Kidney capillary endothelial cell (primary cell): ENCODE measurements at places on chromosomes 12 and 14.
A peak's percentile ranks its signal among the peaks of the same experiment; 100 is the strongest.

DNA sequence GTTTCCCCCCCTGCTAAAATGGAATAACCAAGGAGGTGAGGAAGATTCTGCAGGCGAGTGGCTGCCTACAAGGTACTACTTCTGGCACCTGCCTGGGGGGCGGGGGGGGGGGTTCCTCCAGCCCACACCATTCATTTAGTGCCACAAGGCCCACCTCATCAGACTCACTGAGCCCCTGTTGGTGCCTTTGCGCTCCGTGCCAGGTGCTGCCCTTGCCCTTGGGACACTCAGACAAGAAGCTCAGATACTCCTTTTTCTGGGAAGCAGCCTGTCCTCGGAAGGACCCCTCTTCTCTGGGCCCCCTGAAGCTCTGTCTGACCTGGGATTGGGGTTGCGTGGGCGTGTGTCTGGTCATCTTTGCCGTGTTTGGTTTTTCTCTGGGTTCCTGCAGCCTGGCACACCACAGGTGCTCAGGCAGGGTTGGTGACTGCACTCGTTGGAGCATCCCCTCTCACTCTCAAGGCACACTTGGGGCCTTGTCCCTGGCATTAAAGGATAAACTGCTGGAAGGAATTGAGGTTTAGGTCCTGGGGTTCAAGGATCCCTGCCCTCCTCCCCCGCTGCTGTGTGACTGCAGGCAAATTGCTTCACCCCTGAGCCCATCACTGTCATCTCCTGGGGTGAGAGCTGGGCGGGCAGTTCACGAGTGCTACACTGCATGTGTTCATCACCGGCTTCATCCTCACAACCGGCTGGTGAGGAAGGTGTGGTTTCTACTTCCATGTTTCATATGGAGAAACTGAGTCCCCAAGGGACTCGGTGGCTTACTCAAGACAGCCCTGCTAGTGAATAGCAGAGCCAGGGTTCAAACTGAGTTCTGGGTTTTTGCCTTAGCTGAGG lies 16.9 kb downstream of the FAM222A start:
- no peak for DNase-seq

GRCh38 chr14:105421723-105422615 lies 2.3 kb downstream of the MTA1 start:
- DNase-seq = no peak

DNA sequence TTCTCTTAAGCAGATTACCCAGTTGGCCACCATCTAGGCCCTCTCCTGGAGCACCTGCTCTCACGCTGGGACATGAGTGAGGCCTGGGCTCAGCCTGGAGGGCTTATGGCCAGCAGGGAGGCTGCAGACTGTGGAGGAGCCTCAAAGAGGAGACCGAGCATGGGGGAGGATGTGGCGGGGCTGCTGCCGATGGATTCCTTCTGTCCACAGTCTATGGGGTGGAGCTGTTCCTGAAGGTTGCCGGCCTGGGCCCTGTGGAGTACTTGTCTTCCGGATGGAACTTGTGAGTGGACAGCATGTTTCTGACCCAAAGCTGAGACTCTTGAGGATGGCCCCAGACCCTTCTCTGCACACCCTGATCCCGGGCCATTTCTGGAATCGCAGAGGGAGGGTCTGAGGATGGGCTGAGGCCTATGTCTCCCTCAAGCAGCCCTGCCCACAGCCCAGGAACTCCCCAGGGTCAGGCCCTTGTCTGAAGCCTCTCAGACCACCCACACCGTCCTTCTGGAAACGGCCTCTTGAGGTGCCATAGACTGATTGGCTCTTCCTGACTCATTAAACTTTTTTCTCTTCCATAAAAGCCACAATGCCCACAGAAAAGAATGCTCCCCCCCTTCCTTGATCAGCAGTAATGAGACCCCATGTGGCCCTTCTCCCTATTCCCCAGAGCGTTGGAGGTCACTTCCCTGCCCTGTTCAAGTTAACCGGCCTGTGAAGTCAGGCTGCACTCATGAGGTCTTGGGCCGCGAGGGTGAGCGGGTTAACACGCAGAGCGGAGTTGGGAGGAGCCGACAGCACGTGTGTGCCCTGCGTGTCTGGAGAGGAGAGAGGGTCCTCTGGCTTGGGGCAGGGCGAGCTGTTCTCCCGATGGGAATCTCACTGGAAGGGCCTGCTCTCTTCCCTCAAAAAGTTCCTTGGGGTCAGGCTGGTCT lies 49.0 kb downstream of the SLC8B1 start:
- DNase-seq = no peak

DNA sequence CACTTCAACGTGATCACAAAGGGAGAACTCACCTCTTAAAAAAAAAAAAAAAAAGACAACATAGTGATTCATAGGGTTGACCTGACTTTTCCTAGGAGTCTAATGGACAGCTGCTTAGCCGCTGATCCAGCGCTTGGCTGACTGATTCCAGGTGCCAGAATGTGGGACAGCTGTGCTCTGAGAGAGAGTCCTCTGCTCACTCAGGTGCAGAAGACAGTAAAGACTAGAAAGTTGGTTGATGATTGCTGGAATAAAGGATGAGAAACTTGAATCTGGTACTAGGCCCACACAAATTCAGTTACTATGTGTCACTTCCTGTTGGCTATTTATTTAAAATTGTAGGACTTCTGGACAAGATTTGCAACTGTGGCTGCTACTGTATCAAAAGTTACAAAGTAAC lies 229.4 kb downstream of the CHST11 start:
- peak; percentile 24 for DNase-seq

- no peak for DNase-seq
Observed at GRCh38 chr12:2453076-2453760, 341.6 kb upstream of the FKBP4 start.

DNA sequence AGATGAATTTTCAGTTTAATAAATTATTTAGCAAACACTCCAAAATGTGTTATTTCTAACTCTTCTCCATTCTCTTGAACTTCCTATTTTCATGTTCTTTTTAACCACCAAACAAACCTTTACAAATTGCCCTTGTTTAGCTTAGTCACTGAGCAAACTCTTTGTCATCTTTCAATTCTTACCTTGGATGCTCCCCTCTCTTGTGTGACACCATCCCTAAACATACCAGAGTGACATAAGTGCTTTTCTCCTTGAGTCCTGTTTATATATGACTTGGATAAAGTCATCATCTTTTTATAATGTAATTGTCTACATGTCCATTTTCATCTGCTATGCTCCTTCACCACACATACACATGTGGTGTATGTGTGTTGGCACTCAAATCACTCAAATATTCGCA lies 3.4 kb upstream of the TMEM19 start:
- DNase-seq = no peak

- no peak for DNase-seq
Observed at GRCh38 chr12:49294804-49295081, 204 bp upstream of the PRPH start.

DNA sequence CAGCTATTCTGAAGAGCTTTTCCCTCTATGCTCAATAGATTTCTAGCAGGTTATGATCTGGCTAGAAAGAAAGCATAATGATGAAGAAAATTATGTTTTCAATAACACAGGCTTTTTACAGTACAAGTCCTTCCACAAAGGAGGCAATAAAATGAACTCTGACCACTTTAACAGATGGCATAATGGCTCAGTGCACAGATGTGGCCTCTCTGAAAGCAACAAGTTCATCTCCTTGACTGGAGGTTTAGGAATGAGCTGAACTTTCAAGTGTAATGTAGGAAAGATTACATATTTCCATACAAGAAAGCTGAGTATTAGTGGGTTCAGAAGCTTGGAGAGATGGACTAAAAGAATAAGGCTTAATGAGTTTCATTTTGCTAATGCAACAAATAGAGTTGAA lies 147.4 kb downstream of the EFCAB11 start:
- no peak for DNase-seq

- DNase-seq = peak; percentile 53
Observed at GRCh38 chr12:124764451-124764850, 99.2 kb downstream of the SCARB1 start.

- no peak for DNase-seq
Observed at GRCh38 chr14:29444805-29445204, 482.8 kb downstream of the PRKD1 start.

DNA sequence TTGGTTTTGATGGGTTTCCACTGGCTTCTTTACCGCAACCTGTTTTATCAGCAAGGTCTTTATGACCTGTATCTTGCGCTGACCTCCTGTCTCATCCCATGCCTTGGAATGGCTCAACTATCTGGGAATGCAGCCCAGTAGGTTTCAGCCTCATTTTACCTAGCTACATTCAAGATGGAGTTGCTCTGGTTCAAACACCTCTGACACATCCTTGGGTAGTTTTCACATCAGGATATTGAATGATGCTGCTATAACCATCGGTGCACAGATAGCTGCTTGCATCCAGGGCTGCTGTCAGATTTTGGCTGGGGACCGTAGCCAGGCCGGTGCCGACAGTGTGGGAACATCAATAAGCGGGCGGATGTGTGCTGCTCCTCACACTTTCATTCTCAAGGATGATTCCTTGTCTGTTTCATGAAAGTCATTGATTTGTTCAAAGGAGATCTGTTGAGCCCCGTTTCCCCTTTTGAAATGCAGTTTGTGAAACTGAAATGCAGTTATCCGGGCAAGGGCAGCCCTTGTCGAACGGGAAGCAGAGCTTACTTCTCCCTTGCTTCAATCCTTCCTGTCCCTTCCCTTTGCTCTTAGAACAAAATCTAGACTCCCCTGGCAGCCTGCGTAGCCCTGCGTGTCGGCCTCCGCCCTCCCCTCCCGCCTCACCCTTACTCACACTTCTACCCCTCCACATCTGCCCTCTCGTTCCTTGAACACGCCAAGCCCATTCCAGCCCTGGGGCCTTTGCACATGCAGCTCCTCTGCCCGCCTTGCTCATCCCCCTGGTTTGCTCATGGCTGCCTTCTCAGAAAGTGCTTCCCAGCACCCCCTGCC lies 49.2 kb upstream of the NCOR2 start:
- no peak for DNase-seq

DNA sequence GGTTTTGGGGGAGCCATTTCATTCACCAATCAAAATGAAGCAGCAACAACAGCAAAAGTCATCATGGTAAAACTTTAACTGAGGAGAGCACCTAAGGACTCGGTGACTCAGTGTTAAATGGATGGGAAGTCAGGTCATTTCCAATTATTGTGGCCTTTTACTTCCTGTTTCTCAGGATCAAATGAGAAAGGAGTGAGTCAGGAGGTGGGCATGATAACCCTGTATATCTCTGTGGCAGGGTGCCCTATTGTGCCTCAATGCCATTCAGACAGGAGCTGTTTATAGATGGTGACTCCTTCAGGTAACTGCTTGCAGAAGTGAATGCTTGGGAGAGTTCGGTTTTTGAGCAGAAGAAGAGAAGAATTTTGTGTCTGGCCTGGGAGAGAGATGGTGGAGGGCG lies 135.5 kb upstream of the CPM start:
- DNase-seq = peak; percentile 95

DNA sequence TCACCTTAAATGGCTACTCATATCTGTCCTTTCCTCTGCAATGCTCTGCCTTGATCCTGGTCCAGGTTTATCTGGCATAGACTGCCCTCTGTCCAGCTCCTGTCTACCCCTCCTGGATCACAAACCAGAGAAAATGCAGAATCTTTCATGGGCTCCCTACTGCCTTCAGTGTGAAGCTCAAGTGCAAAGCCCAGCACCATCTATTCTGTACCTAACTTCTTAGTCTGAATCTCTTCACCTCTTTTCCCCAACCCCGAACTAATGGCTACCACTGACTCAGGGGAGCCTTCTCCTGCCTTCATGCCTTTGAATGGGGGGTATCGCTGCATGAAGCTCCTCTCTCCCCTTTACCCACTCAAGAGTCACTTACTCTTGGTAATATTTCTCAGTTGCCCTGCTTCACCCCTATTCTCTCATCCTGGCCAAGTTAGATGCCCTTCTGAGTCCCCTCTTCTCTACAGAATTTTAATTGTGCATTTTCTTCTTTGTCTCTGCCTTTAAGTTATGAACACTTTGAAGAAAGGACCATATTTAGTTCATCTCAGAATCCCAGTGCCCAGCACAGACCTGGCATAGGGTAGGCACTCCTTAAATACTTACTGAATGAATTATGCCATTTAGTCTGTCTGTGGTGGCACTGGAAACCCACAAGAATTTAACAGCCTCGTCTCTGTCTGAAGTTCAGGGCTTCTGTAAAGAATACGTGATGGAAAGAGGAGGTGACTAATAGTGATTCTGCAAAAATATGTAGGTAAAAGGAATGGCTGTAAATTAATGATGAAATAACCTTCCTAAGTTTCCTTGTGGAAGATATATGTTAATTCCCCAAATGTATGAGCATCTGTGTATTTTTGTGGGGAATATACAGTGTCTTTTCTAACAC lies 191.3 kb upstream of the AMIGO2 start:
- no peak for DNase-seq

DNA sequence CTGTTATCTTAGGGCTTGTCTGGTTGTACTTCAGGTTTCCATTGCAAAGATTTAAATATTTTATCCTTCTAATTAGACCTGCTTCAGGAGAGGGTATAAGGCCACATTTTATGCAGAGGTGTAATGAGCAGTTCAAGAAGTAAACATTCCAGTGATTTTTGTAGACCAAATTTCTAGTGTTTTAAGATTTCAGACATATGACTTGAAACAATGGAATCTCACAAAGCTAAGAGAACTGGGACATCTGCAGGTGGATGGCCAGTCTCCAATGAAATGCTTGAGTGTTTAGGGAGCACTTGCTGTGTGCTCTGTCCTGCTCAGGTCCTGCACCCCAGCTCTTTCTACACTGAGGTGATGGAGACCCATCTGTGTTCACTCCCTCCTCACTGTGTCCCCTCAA lies 7.9 kb downstream of the C14orf132 start:
- no peak for DNase-seq
